ENCODE measurements at places on chromosomes 3 and 15.

- no peak for DNase-seq
These were observed 8.4 kb downstream of the TMOD3 start for GRCh38 chr15:51837792-51838251.

DNA sequence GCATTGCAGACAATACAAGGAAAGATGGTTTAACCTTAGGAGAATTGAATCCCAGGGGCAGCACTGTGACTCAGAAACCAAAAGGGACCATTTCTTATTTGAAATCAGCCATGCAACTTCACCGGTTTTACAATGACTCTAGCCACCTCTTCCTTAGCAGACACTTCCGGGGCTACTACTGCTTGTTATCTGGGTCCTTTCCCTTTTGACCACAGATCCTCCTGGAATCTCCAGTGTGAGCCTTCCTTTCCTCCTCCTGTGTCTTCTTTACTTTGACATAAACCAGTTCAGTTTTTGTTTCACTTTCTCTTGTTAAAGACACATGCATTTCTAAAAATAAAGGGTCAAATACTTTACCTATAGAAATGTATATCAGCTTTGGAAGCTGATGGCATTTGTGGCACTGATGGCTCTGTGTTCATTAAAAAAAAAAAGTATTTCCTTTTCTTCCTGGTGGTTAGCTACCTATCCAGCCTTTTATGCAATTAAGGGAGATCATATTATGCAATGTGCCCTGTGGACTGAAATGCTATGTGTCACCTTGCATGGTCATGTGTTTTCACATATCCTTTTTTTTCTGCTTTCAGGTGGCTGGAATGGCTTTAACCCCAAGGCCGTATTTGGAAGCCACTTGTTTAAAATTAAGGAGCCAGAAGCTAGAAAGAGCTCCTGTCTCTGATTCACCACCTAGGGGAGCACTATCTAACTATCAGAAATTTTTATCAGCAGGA, 296.2 kb downstream of the CHL1 start:
- DNase-seq = no peak

DNA sequence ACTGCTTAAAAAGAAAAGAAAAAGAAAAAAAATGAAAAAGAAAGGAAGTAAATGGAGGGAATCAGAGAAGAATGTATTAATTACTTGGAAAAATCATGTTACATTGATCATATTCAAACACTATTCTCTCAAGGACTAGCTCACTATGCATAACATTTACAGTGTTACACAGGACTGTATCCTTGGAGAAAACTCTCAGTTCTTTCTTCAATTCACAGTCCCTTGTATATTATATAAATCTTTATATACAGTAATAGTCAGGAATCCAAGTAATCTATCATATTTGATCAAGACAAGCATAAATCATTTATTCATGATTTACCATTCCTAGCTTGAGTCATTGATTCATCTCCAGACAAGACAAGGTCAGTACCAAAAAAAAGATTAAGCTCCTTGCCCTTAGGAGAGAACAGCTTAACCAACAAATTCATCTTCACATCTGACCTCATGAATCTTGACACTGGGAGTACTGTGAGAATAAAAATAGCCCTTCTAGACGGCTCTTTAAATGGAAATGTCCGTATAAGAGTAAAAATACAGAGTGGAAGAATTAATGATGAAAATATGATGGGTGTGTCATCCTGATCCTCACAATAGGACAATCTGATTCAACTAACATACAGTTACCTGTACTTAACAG, 980.4 kb downstream of the NAALADL2 start:
- no peak for DNase-seq

DNA sequence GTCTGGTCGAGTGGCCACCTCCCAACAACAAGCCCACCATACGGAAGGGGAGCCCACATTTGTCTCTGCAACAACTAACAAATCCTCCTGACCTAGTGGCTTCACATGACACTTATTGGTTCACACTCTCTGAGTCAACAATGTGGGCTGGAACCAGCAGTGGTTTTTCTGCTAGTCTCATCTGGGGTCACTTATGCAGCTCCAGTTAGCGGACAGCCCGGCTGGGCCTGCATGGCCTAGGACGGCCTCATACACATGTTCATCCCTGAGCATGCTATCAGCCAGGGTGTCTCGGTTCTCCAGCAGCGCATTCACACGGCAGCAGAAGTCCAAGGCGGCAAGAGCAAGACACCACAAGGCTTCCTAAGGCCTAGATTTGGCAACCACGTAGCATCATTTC, 281.7 kb downstream of the XXYLT1 start:
- DNase-seq = no peak

DNA sequence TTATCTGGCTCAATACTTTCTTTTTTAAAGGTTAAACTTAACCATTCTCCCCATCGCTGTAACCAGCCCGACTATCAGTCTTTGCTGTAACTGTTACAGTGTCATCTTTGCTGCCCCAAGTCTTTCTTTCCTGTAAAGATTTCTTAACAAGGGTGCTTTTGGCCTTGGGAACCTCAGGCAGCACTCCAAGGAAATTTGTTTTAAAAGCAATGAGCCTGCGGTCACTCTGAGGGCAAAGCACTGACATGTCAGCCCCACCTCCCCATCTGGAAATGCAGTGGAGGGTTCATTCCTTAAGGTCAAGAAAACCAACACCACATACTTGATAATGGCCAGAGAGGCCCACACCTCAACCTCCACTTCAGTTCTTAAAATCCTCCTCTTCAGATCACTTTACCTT, 3.2 kb downstream of the TRANK1 start:
- no peak for DNase-seq

GRCh38 chr15:70274255-70274880, 176.7 kb upstream of the TLE3 start:
- no peak for DNase-seq

- DNase-seq = no peak
These were observed 8.9 kb upstream of the ROPN1B start for GRCh38 chr3:125960066-125960424.

- no peak for DNase-seq
These were observed 486.1 kb upstream of the GOLIM4 start for GRCh38 chr3:168581771-168582225.

GRCh38 chr3:173681188-173681678, 283.7 kb downstream of the NLGN1 start:
- no peak for DNase-seq

GRCh38 chr15:64311566-64311965, 44.4 kb downstream of the CSNK1G1 start:
- DNase-seq = no peak

DNA sequence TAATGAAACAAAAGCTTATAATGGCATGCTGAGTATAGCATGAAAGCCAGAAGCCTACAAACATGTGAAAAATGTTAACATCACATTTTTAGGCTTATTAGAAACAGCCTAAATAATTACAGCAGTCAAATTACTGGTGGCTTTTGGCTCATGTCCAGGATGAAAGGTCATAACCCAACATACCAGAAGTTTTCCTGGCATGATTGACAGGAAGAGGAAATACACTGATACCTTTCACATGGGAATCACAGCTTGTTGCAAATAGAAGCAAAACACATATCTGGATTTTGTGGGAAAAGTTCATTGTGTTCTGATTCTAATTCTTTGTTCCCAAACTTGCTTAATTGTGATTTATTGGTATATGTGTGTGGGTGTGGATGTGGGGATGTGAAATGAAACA, 393.5 kb upstream of the ARRDC4 start:
- DNase-seq = no peak

DNA sequence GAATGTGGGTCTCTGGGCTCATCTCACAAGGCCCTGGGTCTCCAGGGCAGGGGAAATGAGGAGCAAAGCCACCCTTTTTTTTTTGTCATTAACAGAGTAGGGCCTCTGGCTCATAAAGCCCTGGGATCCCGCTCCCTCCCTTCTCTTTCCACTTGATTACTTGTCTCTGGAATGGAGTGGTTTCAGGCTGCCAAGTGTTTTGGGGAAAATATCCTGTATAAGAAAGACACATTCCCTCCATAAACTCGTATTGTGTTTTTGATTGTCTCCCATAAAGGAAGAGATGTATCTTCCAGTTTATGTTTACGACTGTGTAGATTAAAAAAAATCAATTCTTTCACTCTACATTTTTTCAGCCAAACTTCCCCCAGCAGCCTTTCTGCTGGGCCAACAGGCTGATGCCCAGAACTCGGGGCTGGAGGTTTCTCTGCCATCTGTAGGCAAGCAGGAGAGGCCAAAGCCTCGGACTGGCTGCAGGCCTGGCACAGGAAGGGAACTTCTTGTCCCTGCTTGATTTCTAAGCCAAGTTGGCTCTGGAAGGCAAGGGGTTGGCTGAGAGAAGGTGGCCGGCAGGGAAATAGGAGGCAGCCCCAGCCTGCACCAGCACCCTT, 49.4 kb upstream of the INSYN1 start:
- DNase-seq = peak; percentile 98

- no peak for DNase-seq
These were observed 24.7 kb upstream of the ULK4 start for GRCh38 chr3:41986561-41986960.

DNA sequence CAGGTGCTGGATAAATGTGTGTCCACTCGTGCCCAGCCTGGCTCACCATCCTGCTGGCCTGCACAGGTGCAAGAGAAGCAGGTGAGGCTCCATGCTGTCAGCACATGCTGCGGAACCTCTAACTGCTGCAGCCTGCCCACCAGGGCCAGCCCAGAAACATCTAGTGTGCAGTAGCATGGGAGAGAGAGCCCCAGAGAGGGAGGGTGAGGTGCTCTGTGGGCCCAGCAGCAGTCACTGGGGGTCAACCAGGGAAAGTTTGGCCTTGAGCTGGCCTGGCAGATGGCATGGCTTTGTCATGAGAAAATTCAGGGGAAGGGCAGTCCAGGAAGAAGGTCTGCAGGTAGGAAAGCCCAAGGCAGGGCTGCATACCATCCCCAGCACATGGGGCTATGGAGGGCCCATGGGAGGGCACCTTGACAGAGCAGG, 18.2 kb upstream of the PRR23E start:
- DNase-seq = no peak

- DNase-seq = no peak
These were observed 210.2 kb downstream of the ADAMTS17 start for GRCh38 chr15:100131321-100132224.

DNA sequence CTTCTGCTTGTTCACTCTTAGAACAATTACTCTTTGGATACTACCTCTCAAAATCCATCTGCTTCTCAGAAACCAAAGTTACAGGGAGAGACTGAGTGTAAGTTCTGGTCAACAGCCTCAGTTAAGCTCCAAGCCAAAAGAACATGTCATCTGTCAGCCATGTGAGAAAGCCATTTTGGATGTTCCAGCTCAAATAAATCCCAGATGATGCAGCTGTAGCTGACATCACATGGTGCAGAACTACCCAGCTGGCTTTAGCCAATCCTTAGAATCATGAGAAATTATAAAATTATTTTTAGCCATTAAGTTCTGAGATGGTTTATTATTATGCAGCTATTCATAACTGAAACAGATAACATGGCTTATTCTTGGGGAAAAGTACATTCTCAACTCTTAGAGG, 696.0 kb downstream of the ZNF385D start:
- no peak for DNase-seq

GRCh38 chr15:101813803-101814534, 2.0 kb downstream of the OR4F15 start:
- no peak for DNase-seq

DNA sequence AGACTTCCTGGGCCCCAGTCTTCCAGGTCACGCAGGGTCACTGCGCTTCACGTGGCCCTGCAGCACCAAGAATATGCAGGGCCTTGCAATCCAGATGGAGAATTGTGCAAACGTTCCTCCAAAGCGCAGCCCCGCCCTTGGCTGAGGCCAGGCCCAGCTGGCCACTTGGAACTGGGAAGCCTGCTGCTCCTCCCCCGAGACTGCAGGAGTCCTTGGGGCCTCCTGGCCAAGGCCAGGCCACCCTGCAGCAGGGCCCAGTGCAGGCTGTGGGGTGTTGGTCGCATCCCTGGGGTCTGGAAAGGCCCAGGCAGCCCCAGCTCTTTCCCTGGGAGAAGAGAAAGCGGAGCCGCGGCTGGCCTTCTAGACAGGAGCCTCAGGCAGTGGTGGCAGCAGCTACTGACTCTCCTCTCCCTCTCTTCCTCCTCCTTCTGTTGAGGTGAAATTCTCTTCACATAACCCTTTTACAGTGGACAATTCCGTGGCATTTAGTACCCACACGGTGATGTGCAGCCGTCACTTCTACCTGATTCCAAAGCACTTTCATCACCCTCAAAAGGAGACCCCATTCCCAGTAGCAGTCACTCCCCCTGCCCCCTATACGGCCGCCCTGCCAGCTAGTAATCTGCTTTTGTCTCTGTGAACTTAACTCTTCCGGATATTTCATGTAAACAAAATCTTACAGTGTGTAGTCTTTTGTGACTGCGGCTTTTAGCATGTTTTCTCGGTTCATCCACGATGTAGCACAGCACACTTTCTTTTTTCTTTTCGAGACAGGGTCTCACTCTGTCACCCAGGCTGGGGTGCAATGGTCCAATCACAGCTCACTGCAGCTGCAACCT, 103.9 kb downstream of the TMEM266 start:
- DNase-seq = no peak

- DNase-seq = no peak
These were observed 38.0 kb downstream of the SEC22A start for GRCh38 chr3:123239756-123240155.

DNA sequence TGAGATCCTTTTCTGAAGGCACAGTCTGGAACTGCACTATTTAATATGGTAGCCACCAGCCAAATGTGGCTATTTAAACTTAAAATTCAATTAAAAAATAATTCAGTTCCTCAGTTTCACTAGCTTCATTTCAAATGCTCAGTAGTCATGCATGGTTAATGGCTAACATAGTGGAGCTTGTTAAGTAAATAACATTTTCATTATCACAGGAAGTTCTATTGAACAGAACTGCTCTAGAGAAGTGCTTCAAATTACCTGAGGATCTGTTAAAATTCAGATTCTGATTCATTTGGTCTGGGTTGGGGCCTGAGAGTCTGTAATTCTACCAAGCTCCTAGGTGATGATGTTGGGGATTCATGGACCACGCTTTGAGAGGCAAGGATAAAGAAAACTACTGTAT, 109.6 kb upstream of the THRB start:
- no peak for DNase-seq

- no peak for DNase-seq
These were observed 164.8 kb downstream of the AKAP13 start for GRCh38 chr15:85545185-85545584.

- DNase-seq = no peak
These were observed 19.2 kb downstream of the GYG1 start for GRCh38 chr3:149010504-149010951.

- no peak for DNase-seq
These were observed 306.2 kb downstream of the NLGN1 start for GRCh38 chr3:173703771-173704170.

DNA sequence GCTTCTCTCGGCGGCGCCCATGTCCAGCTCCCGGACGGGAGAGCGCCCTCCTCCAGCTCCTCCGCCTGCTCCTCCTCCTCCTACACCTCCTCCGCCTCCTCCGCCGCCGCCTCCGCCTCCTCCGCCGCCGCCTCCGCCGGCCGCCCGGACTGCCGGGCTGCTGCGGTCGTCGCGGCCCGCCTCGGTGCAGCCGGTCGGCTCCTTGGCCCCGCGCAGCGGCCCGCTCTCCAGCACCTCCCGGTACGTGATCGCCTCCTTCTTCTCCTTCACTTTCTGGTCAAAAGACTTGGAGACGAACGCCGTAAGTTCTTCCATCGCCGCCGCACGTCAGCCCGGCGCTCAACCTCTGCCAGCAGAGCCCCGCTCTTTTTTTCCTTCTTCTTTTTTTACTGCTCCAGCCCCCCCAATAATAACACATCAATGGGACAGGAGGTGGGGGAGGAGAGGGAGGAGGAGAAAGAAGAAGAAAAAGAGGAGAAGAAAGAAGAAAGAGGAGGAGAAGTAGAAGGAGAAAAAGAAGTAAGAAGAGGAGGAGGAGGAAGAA, 438 bp downstream of the SHOX2 start:
- no peak for DNase-seq

GRCh38 chr15:60973637-60974415, 255.3 kb downstream of the RORA start:
- DNase-seq = no peak

- no peak for DNase-seq
These were observed 108.6 kb upstream of the LRRFIP2 start for GRCh38 chr3:37283011-37283410.
